ENCODE measurements at places on chromosomes 3 and 15.

GRCh38 chr3:126304704-126305103, 52.5 kb downstream of the KLF15 start:
- DNase-seq = no peak

- no peak for DNase-seq
Measured at GRCh38 chr3:176651622-176652021, 545.7 kb downstream of the TBL1XR1 start.

DNA sequence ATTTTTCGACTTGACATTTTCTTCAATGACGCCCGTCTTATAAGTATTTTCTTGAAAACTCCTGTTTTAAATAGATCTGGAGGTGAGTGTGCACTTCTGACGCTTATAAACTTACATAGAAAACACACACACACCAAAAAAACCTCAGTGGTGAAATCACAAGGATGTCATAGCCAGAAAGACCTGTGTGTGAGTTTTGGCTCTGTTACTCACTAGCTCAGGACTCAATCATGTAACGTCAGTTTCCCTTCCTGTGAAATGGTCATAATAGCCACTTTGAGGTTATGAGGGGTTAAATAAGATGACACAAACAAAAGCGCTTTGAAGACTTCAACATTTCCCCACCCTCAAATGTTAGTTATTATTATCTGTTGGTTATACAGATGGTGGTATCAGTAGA, 1.8 kb downstream of the IL20RB start:
- no peak for DNase-seq

DNA sequence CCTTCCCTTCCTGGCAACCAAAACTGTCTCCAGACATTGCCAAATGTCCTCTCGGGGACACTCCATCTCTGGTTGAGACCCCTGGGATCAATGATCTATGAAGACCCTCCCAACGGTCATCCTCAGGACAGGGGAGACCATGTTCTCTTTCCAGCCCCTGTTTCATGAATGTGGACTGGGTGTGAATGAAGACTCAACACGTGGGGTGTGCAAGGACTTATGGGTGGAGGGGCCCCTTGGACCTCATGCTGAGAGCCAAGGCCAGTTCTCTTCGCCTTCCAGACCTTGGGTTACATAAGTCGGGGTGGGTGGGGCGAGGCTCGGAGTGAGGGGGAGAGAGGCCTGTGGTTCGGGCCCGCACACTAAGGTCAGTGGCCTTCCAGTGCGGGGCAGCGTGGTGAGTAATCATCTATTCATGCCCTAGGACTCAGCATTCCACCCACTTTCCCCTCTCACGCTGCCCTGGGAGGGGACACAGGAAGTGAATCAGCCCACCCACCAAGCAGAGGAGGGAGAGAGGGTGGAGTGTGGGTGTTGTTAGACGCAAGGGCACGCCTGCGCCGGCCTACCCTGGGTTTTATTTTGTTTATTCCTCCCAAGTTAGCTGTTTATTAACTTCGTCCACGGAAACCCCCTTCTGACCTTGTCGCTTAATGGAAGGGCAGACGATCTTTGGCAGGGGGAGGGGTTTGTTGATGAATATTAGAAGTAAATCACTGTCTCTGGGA, 6.7 kb downstream of the PAQR5 start:
- no peak for DNase-seq

- DNase-seq = no peak
Measured at GRCh38 chr3:5431146-5431545, 243.6 kb downstream of the EDEM1 start.

GRCh38 chr3:74268753-74269152, 345.7 kb downstream of the CNTN3 start:
- no peak for DNase-seq

- no peak for DNase-seq
Measured at GRCh38 chr3:149234671-149235245, 13.1 kb upstream of the CP start.

DNA sequence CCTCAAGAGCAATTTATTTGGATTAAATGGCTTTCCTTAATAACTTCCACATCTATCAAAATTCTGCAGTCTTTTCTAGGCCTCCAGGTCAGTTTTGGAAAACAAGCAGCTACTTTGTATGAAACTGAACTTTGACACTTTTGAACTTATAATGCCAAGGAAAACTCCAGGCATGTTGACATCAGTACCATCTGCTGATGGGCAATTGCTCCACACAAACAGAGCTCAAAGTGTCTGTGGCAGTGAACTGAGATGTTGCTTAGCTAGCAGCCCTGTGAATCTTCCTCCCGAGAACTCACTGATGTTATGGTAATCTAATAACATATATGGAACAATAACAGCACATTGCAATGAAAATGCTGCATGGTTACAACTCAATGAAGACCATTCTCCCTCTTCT, 250.2 kb downstream of the THRB start:
- no peak for DNase-seq

DNA sequence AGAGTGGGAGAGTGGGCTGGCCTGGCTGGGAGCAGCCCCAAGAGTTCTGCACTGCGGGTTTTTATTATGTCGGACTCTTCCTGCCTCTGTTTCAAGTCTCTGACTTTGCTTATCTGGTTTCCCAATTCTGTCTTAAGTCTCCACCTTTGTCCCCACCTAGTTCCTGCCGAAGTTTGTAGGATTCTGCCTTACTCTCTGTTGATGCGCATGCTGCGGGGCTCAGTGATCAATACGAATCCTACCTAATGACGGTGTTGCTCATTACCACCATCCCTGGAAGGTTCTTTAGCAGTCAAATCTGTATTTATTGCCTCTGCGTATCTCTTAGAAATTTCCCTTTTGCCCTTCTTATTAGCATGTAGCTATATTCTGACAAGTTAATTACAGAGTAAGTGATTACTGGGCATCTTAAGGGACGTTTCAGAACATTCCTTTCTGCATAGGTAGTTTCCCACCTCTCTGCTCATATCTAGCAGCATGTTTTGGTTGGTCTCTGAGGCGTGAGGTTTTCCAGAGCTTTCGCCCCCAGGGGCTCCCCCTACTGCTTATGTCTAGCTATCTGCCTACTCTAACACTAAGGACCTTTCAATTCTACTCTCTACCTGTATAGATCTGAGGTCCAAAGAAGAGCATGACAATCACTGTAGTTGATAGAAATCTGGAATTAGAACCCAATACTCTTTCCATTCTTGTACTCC, 236.0 kb upstream of the EIF1B start:
- DNase-seq = no peak

DNA sequence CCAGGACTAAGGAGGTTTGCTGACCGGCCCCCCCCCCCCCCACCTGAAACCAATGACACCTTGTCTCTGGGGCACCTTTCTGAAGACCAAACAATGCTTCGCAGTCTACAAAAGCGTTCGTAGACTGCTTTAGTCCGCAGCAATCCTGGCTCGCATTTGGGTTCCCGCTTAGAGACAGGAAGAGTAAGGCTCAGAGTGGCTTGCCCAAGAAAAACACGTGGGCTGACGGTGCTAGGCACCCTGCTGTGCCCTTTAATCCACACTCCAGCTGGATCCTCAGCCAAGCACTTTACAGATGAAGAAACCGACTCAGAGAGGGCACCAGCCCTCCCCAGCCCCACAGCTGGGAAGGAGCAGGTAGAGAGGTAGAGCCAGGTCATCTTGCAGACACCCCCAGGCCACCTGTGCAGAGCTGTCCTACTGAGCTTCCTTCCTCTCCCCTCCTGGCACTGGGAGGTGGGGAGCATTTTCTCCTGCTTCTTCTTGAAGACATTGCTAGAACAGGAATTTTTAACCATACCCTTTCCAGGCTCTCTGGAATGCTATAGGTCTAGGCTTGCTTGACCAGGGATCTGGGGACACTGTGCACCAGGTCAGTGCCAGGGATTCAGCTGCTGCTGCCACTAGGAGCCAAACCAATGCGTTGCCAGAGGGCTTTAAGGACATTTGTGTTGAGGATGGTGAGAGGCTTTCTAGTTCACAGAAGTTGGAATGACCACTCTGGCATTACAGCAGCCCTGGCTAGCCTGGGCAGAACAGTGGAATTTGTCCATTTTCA, 1.0 kb upstream of the KLF15 start:
- DNase-seq = no peak

DNA sequence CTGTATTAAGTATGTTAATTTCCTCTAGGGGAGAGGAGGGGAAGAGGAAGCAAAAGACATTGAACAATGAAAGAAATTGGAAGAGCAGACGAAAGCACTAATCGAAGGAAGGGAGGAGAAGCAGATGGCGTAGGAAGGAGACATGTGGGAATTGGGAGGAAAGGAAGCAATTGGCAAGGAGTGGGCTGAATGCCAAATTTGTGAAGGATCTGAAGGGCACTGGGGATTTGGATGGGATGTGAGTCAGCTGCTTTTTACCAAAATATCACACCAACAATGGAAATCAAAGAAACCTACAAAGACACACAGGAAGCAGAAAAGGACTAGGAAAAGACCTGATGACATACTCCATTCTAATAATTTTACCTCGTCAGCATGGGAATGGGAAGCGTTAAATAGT, 1029.8 kb downstream of the ROBO1 start:
- no peak for DNase-seq

GRCh38 chr15:64909546-64909945, 2.2 kb upstream of the ANKDD1A start:
- no peak for DNase-seq

DNA sequence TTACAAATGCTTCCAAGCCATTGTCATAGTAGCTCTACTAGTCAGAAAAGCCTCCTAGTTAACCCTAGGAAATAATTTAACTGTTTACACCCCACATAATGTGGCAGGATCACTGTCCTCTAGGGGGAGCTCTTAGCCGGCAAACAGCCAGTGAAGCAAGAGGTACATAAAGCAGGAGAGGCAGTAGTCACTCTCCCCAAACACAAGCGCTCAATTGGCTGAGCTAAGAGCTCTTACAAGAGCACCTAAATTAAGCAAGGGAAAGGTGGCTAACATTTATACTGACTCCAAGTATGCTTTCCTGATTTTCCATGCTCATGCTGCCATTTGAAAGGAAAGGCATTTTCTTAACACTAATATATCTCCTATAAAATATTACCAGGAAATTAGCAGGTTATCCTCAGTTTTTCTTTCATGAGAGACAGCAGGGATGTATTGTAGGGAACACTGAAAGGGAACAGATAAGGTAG, 37.6 kb downstream of the NCEH1 start:
- DNase-seq = peak; percentile 96

DNA sequence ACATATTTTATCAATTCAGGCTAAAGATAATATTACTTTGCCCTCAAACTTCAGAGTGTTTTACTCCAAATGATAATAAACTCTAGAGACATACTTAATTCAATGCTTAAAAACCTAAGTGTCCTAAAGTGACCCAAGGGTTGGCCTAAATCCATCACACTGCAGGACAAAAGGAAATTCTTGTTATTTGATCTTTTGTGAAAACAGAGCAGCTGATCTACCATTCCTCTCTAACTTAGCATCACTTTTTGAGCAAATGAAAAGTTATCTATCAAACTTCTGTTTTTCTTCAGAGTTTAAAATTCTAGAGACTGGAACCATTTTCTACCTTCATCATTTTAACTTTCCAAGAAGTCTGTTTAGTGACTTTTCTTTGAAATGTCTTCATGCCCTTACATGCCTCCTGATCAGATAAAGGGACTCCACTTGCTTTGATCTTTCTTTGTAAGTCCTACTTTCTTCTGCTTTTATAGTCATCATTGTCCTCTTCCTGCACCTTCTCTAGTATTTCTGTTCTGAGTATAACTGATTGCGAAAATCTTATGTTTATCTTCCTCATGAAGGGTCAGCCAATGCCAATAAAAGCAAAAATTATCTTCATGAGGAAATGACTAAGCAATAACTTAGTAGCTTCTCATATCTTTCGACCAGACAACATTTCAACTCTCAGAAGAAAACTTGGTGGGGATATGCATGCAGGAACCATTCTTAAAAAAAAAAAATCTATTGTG, 378.7 kb upstream of the TGFBR2 start:
- DNase-seq = no peak

- DNase-seq = no peak
Measured at GRCh38 chr3:35900079-35900478, 260.8 kb downstream of the ARPP21 start.

- DNase-seq = no peak
Measured at GRCh38 chr3:52891615-52892081, 5.7 kb downstream of the STIMATE start.

DNA sequence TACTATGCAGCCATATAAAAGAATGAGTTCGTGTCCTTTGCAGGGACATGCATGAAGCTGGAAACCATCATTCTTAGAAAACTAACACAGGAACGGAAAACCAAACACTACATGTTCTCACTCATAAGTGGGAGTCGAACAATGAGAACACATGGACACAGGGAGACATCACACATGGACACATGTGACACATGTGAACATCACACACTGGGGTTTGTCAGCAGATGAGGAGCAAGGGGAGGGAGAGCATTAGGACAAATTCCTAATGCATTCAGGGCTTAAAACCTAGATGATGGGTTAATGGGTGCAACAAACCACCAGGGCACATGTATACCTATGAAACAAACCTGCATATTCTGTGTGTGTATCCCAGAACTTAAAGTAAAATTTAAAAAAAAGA, 408.0 kb downstream of the EPHB1 start:
- no peak for DNase-seq

DNA sequence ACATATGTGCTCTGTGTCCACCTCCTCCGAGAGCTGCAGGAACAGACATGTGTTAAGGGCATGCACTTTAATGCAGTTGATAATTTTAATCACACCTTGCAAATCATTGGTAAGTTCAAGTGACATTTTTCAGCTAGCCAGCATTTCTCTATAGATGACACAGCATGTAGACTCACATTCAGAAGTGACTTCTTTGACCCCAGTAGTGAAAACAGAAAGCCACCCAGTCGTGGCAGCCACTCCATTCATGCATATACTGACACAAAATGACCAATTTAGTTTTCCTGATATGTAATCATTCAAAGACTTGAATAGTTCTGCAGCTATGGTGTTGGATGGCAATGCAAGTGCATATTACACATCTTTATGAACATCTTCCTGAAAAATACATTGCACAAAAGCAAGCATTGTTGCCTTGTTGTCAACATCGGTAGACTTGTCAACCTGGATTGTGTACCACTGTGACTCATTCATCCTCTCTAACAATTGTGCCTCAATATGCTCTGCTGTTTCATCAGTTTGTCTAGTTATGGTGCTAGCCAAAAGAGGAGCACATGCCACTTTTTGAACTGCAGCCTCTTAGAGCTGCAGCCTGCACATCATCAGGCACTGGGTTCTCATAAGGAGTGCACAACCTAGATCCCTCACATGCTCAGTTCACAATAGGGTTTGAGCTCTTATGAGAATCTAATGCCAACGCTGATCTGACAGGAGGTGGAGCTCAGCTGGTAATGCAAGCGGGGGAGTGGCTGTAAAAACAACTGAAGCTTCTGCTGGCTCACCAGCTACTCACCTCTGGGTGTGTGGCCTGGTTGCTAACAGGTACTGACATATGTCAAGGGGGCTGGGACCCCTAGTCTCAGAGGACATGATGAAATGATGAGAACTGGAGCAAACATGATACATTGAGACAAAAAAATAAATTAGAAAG, 622.0 kb downstream of the PYDC2 start:
- DNase-seq = no peak

DNA sequence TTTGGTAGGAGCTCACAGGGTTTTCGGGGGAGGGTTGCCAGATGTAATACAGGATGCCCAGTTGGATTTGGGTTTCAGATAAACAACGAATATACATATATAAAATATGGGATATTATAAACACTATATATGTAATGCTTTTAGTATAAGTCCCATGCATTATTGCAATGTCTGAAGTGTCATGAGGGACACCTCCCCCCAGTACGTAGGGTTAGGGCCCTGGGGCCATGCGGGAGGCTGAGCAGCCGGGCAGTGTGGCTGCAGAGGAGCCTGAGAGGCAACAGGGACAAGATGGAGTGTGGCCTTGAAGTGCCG, 148.9 kb downstream of the SMAD6 start:
- DNase-seq = no peak
